Cardiac fibroblast (primary cell): ENCODE measurements at places on chromosomes 2 and 18.

DNA sequence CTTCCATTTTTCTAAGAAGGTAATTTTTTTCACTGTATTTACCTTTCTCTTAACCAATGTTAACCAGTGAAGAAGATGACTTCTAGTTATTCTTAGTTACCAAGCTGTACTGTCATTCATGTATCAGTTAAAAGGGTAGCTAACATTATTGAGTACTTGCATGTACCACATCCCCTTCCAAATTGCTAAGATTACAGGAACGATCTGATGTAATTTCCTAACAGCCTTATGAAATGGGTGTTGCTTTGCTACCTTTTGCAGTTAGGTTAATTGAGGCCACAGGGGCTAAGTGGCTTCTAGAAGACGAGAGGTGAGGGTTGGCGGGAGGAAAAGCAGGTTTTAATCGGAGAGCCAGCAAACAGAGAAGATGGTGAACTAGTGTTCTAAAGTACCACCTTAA is 1.8 kb upstream of the SULT6B1 start:
- no peak for DNase-seq

DNA sequence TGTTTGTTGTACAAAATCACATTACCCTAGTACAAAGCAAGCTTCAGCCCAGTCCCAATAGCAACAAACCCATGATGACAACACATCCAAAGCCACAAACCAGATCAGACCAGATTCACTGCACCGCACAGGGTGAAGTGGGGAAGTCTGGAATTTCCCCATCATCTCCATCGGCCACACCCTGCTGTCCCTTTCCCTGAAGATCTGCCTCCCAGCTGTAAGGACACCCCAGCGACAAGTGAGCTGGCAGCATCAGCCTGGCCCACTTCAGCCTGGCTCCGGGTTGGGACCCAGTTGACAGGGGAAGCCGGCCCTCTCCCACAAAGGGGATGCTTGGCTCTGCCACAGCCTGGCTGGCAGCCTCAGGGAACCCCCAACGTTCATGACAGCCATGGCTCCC is 207.6 kb downstream of the MGAT5 start:
- DNase-seq, result no peak

DNA sequence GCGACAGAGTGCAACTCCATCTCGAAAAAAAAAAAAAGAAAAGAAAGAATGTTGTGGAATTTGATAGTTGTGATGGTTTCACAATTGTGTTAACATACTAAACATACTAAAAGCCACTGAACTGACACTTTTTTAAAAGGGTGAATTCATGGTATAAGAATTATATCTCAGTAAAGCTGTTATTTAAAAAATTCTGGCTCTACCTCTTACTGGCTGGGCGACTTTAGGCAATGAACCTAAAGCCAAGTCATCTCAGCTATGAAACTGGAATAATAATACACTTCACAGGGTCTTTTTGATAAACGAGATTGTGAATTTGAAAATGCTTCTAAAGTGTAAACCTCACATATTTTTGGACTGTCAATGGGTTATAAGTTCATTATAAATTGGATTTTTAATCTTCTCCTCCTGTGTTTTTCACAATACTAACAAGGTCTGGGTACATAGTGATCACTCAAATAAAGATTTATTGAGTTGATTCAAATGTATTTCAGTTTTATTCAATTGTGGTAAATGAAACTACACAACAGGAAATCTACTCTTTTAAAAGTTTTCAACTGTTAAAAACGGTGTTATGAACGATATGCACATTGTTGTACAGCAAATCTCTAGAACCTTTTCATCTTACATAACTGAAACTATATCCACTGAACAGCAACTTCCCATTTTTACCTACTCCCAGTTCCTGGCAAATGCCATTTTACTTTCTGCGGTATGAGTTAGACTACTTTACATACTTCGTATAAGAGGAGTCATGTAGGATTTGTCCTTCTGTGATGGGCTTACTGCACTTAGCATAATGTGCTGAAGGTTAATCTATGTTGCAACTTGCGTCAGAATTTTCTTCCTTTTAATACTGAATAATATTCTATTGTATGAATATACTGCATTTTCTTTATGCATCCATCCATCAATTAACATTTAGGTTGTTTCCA is 43.0 kb upstream of the GTF2A1L start:
- no peak for DNase-seq

GRCh38 chr2:167336213-167336612 is 447.9 kb downstream of the XIRP2 start:
- no peak for DNase-seq
